ENCODE measurements at places on chromosomes 7 and 10.

DNA sequence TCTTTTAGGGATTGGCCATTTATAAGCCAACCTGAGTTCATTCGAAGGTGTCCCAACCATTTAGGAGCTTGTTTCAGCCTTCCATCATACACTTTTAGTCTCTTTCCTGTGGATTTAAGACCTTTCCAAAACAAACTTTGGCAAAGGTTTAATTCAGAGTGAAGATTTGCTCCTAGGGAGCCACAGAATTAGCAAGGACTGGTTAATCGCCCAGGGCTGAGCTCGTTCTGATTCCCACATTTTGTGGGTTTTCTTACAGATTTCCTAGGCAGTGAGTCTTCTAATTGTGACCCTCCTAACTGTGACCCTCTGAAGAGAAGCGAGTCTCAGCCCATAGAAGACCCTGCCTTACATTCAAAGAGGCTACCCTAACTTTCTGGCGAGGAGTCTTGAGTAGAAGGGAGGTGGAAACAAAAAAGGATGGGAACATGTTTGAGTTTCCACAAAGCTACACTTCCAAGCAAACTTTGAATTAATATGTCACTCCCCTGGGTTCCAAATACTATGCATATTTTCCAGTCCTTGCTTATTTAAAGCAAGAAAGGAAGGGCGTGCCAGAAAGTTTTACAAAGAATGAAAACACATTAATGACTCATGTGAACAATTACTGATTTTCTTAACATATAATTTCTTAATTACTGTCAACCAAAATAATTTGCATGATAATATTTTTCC, 118.3 kb downstream of the ARID5B start:
- no peak for DNase-seq

GRCh38 chr10:95458871-95459270, 102.3 kb downstream of the SORBS1 start:
- DNase-seq, result no peak

- DNase-seq, result no peak
Measured at GRCh38 chr10:36494371-36494770, 631.0 kb upstream of the ANKRD30A start.

GRCh38 chr7:79064187-79064823, 389.2 kb downstream of the MAGI2 start:
- no peak for DNase-seq

GRCh38 chr7:97118306-97118917, 914 bp downstream of the SDHAF3 start:
- DNase-seq, result no peak

GRCh38 chr7:27410812-27411544, 168.4 kb downstream of the EVX1 start:
- no peak for DNase-seq

DNA sequence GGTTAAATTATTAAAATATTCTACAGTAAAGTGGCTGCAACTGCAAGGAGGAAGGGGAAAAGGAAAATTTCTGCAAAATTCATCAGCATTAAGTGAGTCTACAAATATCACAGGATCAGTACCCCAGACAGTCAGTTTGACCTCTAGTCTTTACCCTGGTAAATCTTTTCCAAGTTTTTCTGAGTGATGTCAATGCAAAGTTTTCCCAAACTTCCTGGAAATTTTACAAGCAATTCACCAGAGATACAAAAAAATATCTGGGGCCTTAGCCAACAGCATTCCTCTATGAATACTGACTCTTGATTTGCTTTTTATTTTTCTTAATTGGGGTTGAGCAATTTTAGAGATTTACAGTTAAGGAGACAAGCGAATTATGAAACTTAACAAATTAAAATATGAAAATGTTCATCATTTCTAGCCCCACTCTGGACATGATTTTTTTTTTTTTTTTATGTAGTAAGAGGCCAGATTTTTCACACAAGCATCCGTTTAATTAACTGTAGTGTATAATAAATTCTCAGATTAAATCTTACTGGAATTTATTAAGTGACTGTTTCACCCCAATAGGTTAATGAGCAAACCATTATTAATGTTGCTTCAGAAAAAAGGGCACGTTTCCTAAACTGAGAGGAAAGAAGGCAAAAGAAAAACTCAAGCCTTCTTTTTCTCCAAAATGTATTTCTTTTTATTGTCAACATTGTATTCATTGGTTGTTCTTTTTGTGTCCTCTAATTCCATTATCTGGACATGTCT, 539.5 kb upstream of the FZD8 start:
- no peak for DNase-seq

DNA sequence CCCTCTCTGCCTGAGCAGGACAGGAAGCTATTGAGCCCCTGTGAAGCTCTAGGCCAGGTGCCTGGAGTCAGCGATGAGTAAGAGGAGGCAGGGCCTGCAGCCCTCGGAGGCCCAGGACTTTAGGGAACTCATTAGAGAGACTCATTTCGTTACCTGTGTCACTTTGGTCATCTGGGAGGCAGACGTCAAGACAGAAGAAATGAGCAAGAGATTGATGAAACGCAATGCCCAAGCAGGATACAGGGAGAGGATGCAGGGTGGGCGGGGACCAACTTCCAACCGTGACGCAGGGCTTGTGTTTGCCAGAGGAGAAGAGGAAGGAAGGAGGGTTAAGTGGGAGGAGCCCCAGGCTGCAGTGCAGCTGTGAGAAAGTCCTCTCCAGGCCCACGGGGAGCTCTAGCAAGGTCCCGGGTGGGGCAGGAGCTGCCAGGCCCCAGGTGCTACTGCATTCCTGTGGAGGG, 26.4 kb upstream of the GNA12 start:
- no peak for DNase-seq

DNA sequence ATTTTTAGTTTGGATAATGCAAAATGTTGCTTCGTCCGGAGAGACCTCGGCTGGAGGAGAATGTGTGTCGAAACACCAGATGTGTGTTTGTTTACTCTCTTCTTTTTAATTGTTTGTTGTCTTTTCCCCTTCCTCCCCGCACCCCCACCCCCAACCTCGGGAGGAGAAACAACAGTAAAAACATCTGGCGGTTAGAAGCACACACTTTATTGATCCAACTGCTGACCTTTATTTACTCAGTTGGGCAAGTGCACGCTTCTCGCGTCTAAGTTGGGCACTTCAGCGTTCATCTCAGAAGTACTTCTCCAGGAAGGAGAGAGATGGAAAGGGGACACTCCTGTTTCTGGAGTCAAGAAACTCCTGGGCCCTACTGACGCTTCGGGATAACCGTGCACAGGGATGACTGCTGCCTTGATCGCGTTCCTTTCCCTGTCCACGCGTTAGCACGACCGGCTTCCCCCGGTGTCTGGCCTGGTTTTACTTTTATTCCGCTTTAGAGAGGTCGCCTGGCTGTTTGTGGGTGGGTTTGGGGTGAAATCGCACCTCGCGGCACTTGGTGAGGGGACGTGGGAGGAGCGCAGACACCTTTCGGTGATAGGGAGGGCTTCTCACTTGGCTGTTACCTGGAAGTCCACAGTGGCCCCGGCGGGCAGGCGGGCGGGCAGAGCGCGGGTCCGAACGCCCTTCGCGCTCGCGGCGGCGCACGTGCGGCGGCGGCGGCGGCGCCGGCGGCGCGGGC, 168.3 kb upstream of the PPP1R3A start:
- DNase-seq, result no peak

- no peak for DNase-seq
Measured at GRCh38 chr7:88309819-88310218, 3.1 kb upstream of the STEAP4 start.

- no peak for DNase-seq
Measured at GRCh38 chr7:23472046-23472445, 1.8 kb upstream of the IGF2BP3 start.

- DNase-seq, result no peak
Measured at GRCh38 chr10:6563075-6563474, 17.0 kb downstream of the PRKCQ start.

DNA sequence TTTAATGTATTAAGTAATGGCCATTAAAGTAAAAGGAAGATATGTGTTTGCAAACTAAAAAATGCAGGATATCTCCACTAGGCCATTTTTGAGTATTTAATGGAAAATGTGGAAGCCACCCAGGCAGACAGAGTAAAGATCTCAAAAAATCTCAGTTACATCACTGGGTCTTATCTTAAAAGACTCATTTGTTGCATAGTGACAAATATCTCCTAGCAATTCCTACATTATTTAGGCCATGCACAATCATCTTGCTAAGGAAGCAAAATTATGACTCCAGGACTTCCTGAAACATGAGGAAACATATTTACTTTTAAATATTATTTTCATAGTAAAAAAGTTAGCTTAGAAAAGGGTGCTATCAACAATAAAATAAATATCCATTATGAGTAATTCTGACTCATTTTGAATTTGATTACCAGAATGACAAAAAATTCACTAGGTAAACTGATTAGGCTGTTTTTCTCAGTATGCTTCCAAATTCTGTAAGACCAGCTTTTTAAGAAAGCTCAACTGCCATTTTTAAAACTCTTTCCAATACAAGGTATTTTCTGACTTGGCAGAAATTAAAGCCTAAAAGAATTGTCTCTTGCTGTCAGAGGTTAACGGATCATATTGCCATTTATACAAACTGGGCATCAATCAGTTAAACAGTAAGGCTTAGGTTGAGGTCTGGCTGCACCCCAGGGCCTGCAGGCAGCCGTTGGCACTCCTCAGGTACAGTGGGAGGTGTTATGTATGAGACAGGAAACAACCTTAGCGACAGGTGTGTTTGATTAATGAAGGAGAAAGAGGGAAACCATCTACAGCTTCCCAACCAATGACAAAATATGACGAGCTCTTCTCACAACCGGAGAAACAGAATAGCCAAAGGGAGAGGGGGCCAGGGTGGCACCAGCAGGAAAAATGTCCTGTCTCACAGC, 31.8 kb downstream of the PCLO start:
- DNase-seq, result no peak

- DNase-seq, result no peak
Measured at GRCh38 chr7:41637049-41637448, 65.8 kb downstream of the INHBA start.

GRCh38 chr7:136064081-136064480, 86.9 kb upstream of the MTPN start:
- no peak for DNase-seq

GRCh38 chr7:121954803-121955202, 81.8 kb downstream of the PTPRZ1 start:
- no peak for DNase-seq

DNA sequence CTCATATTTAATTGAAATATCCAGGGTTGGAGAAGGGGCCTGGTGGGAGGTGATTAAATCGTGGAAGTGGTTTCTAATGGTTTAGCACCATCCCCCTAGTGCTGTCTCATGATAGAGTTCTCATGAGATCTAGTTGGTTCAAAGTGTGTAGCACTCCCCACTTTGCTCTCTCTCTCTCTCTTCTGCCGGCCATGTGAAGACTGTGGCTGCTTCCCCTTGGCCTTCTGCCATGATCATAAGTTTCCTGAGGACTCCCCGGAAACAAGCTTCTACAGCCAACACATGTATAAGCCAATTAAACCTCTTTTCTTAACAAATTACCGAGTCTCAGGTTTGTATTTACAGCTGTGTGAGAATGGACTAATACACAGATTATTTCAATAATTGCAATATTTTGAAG, 305.8 kb upstream of the KCND2 start:
- no peak for DNase-seq

GRCh38 chr7:6262221-6262620, 10.2 kb downstream of the CYTH3 start:
- DNase-seq, result no peak

DNA sequence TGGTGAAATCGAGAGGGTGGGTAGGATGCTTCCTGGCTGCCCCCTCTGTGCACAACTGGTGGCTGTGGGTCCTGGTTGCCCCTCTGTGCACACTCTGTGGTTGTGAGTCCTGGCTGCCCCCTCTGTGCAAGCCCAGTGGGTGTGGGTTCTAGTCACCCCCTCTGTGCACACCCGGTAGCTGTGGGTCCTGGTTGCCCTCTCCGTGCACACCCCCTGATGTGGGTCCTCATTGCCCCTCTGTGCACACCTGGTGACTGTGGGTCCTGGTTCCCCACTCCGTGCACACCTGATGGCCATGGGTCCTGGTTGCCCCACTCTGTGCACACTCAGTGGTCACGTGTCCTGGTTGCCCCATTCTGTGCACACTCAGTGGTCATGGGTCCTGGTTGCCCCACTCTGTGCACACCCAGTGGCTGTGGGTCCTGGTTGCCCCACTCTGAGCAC, 20.3 kb upstream of the RET start:
- no peak for DNase-seq

GRCh38 chr10:79102498-79102874, 33.7 kb downstream of the ZMIZ1 start:
- no peak for DNase-seq

GRCh38 chr10:16792675-16793074, 24.5 kb downstream of the RSU1 start:
- no peak for DNase-seq

DNA sequence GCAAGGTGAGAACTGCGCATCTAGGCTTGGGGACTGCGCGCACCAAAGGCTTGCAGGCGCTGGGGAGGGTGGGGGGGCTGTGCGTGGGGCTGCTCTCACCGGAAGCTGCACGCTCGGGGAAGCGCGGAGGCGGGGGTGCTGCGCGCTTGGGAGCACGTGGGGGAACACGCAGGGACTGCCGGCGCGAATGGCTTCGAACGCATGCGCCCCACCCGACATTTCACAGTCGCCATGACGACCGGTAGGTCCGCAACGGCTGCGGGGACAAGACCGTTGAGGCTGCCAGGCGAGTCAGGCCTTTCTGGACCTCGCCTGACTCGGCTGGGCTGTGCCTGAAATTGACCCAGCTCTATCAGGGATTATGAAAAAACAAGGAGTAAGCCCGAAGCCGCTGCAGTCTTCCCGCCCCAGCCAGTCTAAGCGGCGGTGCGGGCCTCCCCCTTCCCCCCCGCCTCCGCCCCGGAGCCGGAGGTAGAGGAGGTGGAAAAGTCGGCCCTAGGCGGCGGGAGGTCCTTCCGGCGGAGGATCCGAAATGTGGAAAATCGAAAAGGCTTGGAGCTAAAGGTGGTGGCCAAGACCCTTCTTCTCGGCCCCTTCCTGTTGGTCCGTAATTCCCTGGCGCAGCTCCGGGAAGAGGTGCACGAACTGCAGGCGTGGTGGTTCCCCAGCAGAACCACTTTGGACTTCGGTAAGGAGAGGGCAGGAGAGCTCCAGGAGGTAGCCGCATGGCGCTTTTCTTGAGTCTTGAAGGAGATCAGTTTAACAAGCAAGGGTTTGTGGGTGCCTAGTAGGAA, 34.9 kb upstream of the STEAP1 start:
- DNase-seq, result peak; percentile 0

DNA sequence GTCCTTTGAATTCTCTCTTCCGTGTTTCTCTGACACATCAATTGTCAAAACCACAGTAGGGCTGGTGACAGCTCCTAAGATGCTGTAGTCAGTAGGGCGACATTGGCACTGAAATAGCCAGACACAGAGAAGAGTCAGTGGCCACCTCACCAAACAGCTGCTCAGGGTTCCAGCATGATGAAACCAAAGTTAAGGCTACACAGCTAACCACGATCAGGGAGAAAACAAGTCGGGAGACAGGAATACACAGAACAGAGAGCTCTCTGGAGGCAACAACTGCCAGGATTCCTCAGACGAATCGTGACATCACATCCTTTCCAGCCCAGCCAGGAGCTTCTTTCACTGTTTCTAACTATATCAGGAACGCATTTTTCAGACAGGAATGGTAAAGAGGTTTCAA, 922.2 kb downstream of the SORCS1 start:
- no peak for DNase-seq

GRCh38 chr10:48697821-48698764, 13.4 kb downstream of the WDFY4 start:
- no peak for DNase-seq

Data from stimulated activated CD8-positive, alpha-beta memory T cell treated with anti-CD3 and anti-CD28 coated beads, Interleukin-15, amount 100 ng/mL, for 1 hour (primary cell).